Breast epithelium (tissue), 4 donors: ENCODE measurements at places on chromosomes 7 and 10.

DNA sequence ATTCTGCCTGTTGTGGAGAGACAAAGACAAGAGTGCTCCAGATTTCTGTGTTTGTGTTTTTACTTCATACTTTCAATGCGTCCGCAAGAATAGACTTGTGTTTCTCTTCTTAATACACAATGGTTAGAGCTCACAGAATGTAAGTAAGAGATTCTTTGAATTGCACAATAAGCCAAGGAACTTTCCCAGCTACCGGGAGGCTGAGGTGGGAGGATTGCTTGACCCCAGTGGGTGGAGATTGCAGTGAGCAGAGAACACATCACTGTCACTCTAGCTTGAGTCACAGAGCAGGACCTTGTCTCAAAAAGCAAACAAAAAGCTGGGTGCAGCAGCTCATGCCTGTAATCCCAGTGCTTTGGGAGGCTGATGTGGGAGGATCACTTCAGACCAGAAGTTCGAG, 250.7 kb upstream of the MYO3A start:
- H3K36me3 ChIP-seq = no peaks in the 10 kb centered on the region
- no peaks in the 10 kb centered on the region for H3K4me1 ChIP-seq
- H3K27ac ChIP-seq = no peak overlapping the region
- H3K4me3 ChIP-seq = no peak overlapping the region
- H3K27me3 ChIP-seq = no peaks in the 10 kb centered on the region
- DNase-seq = no peak

DNA sequence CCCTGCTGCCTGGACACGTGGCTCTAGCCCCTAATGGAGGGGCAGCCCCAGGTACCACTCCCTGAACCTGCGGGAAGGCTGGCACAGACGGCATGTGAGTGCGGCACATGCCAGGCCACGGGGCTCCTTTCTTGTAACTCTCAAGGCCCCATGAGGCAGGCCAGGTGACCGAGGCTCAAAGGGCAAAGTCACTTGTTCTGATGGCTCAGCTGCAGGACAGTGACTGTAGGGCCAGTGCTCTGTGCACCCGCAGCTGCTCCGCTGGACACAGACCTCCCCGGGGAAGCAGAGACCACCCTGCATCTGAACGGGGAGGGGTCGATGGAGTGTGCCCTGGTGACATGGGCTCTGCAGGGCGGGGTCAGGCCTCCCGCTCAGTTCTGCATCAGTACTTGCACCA, 55.3 kb downstream of the PTPRE start:
- no peaks in the 10 kb centered on the region for H3K4me1 ChIP-seq
- no peak overlapping the region for H3K4me3 ChIP-seq

GRCh38 chr10:73495884-73496674, at the start of gene PPP3CB:
TSS of gene PPP3CB (minus strand) at chr10:73496024. CDS start at chr10:73495889, 135 bp downstream.
- peak within 1 kb of the TSS; percentile 70 for H3K4me3 ChIP-seq
- peaks cover 3% of the 10 kb centered on the region for H3K4me1 ChIP-seq
- no peaks in the 10 kb centered on the region for H3K27me3 ChIP-seq
- DNase-seq = peak; percentile 85

- DNase-seq = no peak
- H3K27ac ChIP-seq = no peak overlapping the region
- H3K27me3 ChIP-seq = no peaks in the 10 kb centered on the region
- no peak overlapping the region for H3K4me3 ChIP-seq
- H3K36me3 ChIP-seq = no peaks in the 10 kb centered on the region
- H3K4me1 ChIP-seq = no peaks in the 10 kb centered on the region
Measured at GRCh38 chr7:154566877-154567276, 436.0 kb downstream of the PAXIP1 start.

DNA sequence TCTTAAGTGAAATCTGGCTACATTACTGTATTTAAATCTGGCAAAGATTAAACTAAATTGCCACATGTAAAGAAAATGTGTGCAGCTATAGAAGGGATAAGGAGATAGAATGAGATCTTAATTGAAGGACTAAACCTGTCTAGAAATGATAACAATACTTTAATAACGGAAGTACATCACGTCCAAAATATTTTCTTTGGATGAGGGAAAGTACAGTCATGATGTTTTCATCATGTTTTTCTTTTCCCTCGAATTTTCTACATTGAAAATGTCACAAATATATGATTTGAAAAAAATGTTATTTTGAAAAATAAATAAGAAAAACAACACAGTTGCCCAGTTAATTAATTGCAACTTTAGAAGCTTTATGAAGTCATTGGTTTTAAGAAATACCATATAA, 143.9 kb downstream of the ETV1 start:
- no peak for DNase-seq
- H3K4me1 ChIP-seq = no peaks in the 10 kb centered on the region
- no peaks in the 10 kb centered on the region for H3K36me3 ChIP-seq
- no peak overlapping the region for H3K27ac ChIP-seq
- no peak overlapping the region for H3K4me3 ChIP-seq

GRCh38 chr10:103327906-103328305, 23.0 kb downstream of the PCGF6 start:
- no peaks in the 10 kb centered on the region for H3K27me3 ChIP-seq
- no peaks in the 10 kb centered on the region for H3K36me3 ChIP-seq
- H3K4me3 ChIP-seq = no peak overlapping the region

DNA sequence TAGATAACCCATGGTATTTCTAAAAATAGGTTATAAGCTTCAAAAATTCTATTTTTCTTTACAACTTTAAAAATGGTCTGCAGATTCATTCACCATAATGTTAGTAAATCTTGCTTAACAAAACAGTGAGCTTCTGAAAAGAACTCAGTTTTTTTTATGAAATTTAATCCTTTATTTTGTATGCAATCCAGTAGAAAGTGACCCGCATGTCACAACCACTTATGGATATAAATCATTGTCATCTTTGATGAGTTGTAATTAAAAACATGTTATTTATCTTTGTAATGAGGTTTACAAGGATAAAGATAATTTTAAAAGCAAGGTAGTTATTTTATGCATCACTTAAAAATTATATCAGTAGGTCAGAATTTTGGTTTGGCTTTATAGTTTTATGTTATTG, 173.5 kb upstream of the SEMA3A start:
- no peaks in the 10 kb centered on the region for H3K4me1 ChIP-seq
- no peaks in the 10 kb centered on the region for H3K27me3 ChIP-seq
- no peak overlapping the region for H3K27ac ChIP-seq
- DNase-seq = no peak

GRCh38 chr7:6623589-6624245, 8.3 kb downstream of the ZNF853 start:
- no peaks in the 10 kb centered on the region for H3K27me3 ChIP-seq
- no peaks in the 10 kb centered on the region for H3K4me1 ChIP-seq
- no peak overlapping the region for H3K4me3 ChIP-seq
- H3K36me3 ChIP-seq = peaks cover 6% of the 10 kb centered on the region
- H3K27ac ChIP-seq = no peak overlapping the region

- H3K27ac ChIP-seq = peak overlapping the region; percentile 49
- H3K36me3 ChIP-seq = no peaks in the 10 kb centered on the region
- H3K4me1 ChIP-seq = no peaks in the 10 kb centered on the region
- DNase-seq = no peak
Measured at GRCh38 chr7:26686448-26686981, 177.9 kb downstream of the SKAP2 start.

- no peaks in the 10 kb centered on the region for H3K36me3 ChIP-seq
- no peak for DNase-seq
Measured at GRCh38 chr10:71250405-71250804, 38.0 kb downstream of the UNC5B start.

DNA sequence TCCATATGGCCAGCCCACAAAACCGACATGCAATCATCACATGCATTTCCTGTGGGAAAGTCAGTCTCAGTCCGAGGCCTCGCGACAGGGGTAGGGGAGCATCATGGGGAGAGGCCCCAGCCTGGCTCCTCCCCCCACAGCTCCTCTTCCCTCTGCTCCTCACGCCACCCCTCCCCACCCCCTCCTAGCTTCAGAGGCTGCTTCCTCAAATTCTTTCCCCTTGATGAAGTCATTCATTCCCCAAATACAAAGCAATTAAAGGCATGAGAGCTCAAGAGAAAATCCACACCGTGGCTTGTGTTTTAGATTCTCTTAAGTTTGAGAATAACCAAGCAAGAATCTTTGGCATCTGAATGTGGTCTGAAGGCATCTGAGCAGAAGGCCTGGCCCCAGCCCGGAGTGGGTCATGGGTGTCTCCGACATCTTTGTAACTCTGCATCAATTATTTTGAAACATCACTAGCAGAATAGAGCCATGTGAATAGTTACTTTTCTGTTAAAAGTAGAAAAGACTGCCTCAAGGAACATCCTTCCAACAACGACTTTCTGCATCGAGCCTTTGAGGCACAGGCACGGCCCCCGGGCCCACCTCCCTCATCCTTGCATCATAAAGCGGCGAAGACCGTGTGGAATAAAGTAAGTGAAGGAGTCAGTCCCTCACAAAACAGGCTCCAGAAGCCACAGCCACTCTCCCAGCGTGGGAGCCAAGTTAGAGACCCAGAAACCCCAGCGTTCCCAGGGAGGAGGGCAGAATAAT, 90.9 kb downstream of the DIP2C start:
- DNase-seq = no peak
- no peaks in the 10 kb centered on the region for H3K27me3 ChIP-seq
- no peak overlapping the region for H3K4me3 ChIP-seq
- peak overlapping the region; percentile 48 for H3K27ac ChIP-seq
- no peaks in the 10 kb centered on the region for H3K36me3 ChIP-seq
- H3K4me1 ChIP-seq = no peaks in the 10 kb centered on the region

DNA sequence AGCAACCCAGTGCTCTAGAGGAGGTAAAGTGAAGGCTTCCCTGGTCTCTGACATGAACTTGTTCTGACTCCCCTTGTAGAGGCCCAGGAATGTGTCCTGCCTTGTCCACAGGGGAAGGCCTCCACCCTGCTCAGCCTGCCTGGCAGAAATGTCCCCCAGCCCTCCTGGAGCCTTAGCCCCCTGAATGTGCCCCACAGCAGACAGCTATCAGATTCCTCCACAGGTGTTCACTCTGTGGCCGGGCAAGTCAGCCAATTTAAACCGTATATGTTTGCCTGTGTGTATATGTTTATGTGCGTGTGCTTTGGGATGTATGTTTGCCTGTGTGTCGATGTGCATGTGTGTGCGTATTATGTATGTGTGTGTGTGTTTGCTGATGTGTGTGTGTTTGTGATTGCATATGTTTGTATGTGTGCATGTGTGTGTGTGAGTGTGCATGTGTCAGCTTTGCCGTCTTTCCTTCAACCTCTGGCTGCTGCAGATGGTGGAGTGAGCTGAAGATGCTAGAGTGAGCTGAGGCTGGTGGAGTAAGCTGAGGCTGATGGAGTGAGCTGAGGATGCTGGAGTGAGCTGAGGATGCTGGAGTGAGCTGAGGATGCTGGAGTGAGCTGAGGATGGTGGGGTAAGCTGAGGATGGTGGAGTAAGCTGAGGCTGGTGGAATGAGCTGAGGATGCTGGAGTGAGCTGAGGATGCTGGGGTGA, 68.9 kb upstream of the ANTXRL start:
- H3K4me1 ChIP-seq = no peaks in the 10 kb centered on the region
- no peak for DNase-seq
- H3K36me3 ChIP-seq = no peaks in the 10 kb centered on the region
- no peak overlapping the region for H3K4me3 ChIP-seq

DNA sequence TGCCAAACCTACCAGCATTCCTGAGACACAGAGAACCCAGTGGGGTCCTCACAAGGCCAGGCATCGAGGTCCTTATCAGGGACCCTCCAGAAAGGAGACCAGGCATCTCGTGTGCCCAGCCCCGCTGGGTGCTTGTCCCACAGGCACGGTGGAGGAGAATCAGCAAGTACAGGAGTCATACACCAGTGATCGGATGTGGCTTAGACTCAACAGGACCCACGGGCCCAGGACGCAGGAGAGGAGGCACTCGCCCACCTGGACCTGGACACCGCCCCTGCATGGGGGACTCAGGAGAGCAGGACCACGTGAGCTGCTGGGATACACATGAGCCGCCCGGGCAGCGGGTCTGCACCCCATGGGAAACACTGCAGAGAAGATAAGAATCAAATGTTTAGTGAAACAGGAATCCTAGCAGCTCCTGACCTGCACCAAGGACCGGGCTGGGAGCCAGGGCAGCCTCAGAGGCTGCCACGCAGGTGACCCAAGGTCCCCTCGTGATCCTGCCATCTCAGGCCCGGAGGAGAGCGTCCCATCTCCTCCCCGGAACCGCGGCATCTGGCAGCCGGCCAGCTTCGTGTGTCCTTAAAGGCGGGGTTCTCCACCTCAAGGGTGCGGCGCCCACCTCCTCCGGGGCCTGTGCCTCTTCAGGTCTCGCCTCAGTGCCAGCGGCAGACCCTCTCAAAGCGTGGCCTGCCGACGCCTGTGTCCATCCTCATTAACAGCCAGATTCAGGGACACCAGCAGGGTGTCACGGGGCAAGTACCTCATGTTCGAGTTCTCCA, 59.2 kb downstream of the FOXL3 start:
- H3K36me3 ChIP-seq = no peaks in the 10 kb centered on the region
- no peak overlapping the region for H3K27ac ChIP-seq

- H3K36me3 ChIP-seq = no peaks in the 10 kb centered on the region
- H3K4me1 ChIP-seq = no peaks in the 10 kb centered on the region
- H3K4me3 ChIP-seq = no peak overlapping the region
- DNase-seq = no peak
- no peaks in the 10 kb centered on the region for H3K27me3 ChIP-seq
- H3K27ac ChIP-seq = no peak overlapping the region
Measured at GRCh38 chr10:6044751-6045313, 17.3 kb downstream of the IL2RA start.

DNA sequence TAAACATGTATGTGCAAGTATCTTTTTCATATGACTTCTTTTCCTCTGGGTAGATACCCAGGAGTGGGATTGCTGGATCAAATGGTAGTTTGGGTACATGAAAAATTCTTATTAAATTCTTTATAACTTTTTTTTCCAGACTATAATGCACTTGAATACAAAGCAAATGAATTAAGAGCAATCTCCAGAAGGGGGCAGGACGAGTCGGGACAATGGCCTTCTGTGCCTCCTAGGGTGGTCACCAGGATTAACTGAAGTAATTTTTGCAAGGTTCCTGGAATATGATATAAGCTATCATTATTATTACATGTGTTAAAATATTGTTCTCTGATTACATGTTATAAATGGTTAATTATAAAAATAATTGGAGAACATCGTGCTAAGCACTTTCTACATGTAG, 127.2 kb downstream of the PPP1R17 start:
- no peaks in the 10 kb centered on the region for H3K4me1 ChIP-seq
- H3K36me3 ChIP-seq = no peaks in the 10 kb centered on the region
- H3K27me3 ChIP-seq = no peaks in the 10 kb centered on the region
- no peak for DNase-seq
- H3K27ac ChIP-seq = no peak overlapping the region
- H3K4me3 ChIP-seq = no peak overlapping the region

DNA sequence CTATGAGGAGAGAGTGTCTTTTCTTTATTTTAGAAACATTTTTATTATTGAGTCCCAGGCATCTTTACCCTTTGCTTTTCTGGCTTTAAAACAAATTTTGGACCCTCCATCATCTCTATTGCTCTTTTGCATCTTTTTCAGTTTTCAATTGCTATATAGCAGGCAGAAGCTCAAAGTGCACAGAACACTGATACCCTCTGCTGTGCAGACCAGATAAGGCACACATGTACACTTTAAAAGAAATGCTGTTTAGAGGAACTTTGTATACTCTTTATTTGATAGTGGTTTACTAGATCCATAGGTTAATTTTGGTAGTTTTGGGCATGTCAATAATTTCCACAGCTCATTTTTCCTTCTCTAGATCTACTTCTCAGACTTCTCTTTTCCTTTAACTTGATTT, 324.2 kb downstream of the SH2D4B start:
- no peaks in the 10 kb centered on the region for H3K36me3 ChIP-seq
- DNase-seq = no peak
- H3K27me3 ChIP-seq = no peaks in the 10 kb centered on the region
- H3K4me3 ChIP-seq = no peak overlapping the region
